ENCODE measurements at places on chromosomes 1 and 21.
A peak's percentile ranks its signal among the peaks of the same experiment; 100 is the strongest.

DNA sequence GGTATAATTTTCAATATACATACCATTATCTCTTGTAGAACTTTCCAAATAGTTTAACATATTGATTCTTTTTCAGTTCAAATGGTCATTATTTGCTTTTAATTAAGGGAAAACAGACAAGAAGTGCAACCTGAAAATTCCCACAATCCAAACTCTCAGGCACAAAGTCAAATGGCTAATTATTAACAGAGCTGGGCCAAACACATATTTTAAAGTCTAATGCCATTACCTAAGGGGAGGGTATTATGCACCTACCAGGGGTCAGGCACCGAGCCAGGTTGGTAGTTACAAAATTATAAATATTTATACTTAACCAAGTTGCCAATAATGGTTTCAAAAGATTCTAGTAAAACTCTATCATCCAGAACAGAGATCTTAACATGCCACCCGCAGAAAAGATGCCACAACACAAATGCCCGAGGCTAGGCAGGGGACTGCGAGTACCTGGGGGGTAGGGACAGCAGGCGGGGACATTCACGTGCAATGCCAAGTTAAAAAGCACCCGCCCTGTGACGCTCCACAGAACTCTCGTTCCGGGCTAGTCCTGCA is 15.0 kb downstream of the LBR start:
- DNase-seq = no peak

- DNase-seq = no peak
These were observed 65.6 kb downstream of the MTR start for GRCh38 chr1:236860674-236861073.

DNA sequence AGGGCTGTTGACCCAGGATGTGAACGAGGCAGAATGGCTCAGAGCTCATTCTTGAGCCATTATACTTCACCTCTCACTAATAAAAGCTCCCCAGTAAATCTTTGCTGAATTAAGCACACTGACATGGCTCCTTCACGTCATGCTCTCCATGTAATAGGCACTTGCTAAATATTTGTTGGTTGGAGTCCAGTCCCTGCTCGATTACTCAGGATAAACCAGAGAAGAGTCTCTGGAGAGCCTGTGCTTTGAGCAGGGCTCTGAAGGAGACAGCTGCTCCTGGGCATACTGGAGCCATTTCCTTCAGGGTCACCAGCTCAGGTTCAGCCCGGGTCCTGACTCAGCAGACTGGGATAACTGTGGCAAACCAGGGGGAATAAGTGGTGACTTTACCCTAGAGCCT is 46.9 kb downstream of the HLX start:
- no peak for DNase-seq

GRCh38 chr1:210726621-210727020 is 397.9 kb downstream of the HHAT start:
- DNase-seq = peak; percentile 35

DNA sequence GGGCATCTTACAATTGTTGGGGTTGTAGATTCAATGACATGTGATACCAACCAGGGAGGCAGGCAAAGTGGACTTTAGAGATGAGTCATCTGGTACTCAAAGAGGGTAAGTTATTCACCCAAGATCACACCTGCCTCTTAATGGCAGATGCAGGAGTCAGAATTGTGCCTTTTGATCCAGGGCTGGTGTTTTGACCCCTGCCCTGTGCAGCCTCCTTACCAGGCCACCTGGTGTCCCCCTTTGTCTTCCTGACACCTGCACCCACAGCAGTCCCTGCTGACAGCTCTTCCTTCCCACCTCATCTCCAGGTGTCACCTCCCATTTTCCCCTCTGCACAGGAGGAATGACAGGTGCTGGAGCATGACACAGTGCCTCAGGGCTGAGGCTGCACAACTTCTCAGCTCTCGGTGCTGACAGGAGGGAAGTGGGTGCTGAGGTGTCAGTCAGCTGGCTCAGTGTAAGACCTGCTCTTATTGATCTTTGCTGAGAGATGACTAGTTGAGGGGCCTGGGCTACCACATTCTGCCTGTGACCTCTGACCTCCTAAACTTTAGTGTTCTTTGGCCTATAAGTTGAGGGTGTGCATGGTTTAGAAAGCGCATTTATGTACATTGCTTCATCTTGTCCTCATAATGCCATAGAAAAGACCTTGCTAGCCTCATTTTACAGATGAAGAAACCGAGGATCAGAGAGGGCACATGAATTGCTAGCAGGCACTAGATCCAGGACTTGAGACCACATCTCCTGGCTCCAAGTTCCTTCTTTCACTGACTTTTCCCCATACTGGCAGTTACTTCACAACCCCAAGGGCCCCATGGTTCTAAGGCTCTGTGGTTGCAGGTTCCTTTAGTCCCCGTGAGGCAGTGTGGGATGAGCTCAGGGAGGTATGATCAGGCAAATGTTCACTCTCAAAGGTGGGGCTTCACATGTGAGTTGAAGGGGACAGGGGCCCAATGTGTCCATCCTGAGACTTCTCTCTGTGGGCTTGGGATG is 31.3 kb downstream of the CACNA1E start:
- DNase-seq = no peak

- DNase-seq = no peak
These were observed 454.5 kb upstream of the NR5A2 start for GRCh38 chr1:199573047-199573446.

DNA sequence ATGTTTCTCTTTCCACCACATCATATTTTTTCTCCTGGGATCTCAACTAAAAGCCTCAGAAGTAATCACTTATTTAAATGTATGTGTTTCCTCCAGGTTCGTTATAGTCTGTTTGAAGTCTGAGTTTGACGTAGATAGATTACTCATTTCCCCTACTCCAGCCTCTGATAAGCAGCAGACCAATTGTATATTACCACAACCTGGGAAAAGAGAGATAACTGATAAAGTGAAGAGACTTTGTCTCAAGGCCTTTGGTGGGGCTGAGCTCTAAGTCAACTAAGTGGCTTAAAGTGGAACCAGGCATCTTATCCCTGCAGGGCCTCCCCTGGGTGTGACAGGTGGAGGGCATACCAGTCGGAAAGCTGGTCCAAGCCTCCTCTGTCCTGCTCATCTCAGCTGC is 34.9 kb upstream of the CACNA1E start:
- DNase-seq = no peak
